ENCODE measurements at places on chromosomes 5 and 9. TPM values are rescaled to one million over a fixed set of nuclear protein-coding genes. Genes with fewer than 3 reads are reported as not detected.
A peak's percentile ranks its signal among the peaks of the same experiment; 100 is the strongest.

Gene PCDHA7
- 0.06 TPM for polyA plus RNA-seq

Gene CDKN2B-AS1
- 0.15 TPM for polyA plus RNA-seq

Gene TSPAN17
- 28.7 TPM for polyA plus RNA-seq

Gene NRG2
- 1.5 TPM for polyA plus RNA-seq

Gene SCAMP1
- polyA plus RNA-seq, result 32.4 TPM

Gene FOXD4L3
- 0.29 TPM for polyA plus RNA-seq

GRCh38 chr9:89417832-89418473 lies 80.0 kb downstream of the SEMA4D start:
- DNase-seq, result no peak

DNA sequence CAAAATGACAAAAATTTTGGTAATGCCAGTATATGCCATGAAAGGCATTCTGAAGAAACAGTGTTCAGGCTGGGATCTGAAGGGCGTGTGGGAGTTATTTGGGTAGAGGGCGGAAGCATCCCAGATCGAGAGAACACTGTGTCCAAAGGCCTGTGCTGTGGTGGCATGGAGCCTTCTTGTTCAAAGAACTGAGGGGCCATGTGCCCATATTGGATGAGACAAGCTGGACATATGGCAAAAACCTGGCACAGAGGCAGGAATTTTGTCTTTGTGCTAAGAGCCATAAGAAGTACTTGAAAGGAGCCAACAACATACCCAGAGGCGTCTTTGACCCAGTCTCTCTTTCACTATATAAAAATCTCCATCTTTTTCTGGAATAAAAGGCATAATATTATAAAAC lies 128.0 kb downstream of the SYK start:
- DNase-seq, result no peak

DNA sequence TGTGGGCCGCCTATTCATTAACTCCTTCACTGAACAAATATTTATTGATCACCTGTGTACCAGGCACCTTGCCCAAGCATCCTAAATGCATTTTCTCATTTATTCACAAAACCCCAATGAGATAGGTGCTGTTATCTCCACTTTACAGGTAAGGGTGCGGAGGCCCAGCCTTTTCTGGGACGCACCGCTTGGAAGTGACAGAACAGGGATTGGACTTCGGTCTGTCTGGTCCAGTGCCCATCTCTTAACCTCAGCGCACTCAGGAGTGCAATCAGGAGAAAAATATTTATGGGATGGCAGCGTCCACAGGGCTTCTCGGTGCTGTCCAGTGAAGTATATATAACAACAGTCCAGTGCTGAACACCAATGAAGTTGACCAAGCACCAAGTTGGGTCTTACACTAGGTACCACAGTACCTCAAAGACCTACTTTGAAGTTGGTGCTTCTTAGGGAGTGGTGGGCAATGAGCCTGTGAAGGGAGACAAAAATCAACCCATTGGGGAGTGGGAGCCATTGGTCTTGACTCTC lies 18.9 kb upstream of the GARNL3 start:
- no peak for DNase-seq

DNA sequence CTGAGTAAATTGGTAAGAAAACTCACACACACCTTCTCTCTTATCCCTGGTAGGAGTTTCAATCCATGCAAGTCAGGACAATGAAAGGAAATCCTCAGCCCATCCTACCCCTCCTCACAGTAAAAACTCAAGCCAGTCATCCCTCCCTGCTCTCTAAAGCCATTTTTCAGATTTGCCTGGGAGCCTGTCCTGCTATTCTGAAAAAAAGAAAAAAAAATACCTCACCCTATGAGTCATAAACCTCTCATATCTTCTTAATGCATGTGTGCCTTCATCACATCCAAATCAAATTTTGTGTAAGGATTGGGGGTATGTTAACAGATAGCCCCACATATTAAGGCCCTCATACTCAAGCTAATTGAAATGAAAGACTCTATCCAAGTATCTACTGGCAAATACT lies 14.1 kb downstream of the UGT3A2 start:
- no peak for DNase-seq

- DNase-seq, result no peak
Measured at GRCh38 chr5:61389609-61390008, 57.6 kb downstream of the ZSWIM6 start.

- DNase-seq, result no peak
Measured at GRCh38 chr5:123093601-123094236, 4.7 kb downstream of the PRDM6 start.

DNA sequence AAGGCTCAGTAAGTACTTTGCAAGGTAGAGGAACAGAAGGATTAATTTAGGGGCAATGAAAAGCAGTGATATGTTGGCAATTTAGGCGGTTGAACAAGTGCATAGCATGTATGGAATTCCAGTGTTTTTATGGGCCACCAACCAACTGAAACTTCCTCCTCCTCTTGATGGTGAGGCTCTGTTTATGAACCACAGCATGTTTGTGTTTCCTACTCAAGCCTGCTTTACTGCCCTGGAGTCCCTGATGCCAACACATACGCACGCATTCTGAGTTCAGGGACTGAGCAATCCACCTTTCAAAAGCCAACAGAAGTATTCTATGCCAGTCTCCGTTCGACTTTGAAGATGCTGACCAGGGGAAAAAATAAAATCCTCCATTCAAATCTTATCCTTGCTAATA lies 417.5 kb downstream of the EFNA5 start:
- no peak for DNase-seq

GRCh38 chr9:29213417-29214153 lies 1640.3 kb upstream of the C9orf72 start:
- no peak for DNase-seq

DNA sequence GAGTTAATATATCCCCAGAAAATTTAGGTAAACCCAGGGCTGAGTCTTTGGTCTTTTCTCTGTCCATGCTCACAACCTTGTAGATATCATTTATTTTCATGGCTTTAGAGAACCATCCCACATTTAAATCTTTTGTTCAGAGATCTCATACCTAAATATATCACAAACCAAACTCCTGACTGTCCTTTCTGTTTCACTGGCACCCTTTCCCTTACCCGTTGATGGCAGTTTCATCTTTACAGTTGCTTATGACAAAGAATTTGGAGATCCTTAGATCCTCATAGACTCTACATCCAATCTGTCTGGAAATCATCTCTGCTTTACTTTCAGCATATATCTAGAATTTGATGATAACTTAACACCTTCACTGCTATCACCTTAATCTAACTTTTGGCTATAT lies 19.2 kb downstream of the RNF180 start:
- no peak for DNase-seq

DNA sequence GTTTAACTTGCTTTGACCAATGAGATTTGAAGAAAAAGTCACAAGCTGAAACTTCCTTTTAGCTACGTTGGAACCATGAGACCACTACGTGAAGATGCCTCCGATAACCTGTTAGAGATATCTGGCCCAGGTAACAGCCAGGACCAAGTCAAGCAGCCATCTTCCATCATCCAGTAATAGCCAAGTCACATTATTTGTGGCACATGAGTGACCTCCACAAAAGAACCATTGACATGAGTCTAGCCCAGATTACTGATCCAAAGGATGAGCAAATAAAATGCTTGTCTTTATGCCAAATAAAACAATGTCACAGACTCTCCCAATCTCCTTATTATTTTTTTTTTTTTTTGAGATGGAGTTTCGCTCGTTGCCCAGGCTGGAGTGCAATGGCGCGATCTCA lies 1.6 kb downstream of the DEPDC1B start:
- DNase-seq, result no peak

- DNase-seq, result no peak
Measured at GRCh38 chr9:32579706-32580331, 6.9 kb upstream of the NDUFB6 start.

DNA sequence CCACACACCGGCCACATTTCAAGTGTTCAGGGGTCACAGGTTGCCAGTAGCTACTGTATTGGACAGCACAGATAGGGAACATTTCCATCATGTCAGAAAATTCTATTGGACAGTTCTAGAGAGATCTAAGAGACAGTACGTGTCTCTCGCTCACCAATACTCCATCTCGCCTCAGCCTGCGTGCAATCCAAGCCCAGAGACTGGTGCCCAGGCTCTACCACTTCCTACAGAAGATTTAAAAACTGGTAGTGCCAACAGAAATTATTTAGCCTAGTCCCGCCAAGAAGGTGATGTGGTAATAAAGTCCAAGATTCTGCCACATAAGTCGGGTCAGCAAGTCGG lies 390 bp upstream of the SNX2 start:
- DNase-seq, result no peak

DNA sequence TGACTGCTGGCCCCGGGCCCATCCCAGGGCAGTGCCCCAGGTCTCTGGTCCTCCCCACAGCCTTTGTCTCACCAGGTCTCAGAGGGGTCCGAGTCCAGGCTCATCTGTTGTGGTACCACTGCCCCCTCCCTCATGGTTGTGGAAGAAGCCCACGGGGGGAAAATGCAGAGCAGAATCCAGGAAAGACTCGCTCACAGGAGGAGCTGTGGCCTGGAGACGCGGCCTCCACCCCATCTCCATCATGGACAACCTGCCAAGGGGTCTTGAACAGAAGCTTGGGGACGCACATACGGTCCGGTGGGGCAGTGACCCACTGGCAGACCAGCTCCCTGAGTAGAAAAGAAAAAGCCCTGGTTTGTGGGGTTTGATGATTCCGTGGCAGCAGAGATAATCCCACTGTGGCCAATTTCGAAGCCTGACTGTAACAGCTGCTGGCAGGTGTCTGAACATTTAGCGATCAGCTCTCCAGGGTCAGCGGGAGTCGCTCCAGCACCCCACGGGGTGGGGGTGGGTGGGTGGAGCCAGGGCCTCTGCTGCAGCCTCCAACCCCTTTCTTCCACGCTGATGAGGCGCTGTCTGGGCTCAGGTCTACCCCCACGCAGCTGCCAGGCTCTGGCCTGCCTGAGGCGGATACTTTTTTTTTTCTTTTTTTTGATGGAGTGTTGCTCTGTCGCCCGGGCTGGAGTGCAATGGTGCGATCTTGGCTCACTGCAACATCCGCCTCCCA lies 1.9 kb upstream of the GRIN1 start:
- no peak for DNase-seq

DNA sequence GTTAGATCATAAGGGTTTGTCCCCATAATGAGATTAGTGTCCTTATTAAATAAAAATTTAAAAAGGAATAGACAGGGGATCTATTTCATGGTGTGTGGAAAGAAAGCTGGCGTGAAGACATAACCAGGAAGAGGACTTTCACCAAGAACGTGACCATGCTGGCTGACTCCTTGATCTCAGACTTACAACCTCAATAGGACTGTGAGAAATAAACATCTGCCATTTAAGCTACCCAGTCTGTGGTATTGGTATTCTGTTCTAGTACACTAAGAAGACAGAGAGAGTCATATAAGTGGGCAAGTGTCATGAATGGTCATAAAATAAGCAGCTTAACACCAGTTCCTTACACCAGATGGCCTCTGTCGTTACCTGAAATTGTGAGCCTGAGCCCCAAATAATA lies 259.4 kb upstream of the CCNG1 start:
- no peak for DNase-seq

GRCh38 chr5:77133061-77133758 lies 46.1 kb upstream of the ZBED3 start:
- peak; percentile 22 for DNase-seq

- DNase-seq, result no peak
Measured at GRCh38 chr9:32580631-32581300, 7.8 kb upstream of the NDUFB6 start.

GRCh38 chr9:92964607-92965060 lies 17.3 kb downstream of the FGD3 start:
- no peak for DNase-seq

- DNase-seq, result no peak
Measured at GRCh38 chr5:945691-946551, 53.2 kb downstream of the TRIP13 start.

DNA sequence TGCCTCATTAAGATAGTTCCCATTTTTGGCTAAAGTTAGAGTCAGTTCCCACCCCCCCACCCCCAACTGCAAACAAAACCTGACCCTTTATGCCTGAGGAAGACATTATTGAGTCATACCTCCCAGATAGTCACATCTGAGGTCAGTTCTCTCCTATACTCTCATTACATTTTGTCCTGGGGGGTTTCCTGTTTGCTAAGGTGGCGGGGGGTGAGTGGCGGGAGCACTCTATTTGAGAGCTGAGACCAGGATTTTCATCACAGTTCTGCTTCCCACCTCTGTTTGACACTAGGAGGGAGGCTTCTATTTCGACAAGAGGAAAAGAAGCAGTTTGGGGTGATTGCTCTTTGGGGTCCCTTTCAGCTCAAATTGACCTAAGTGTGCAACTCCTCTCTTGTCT lies 59.4 kb upstream of the ICE1 start:
- DNase-seq, result no peak

GRCh38 chr9:89988458-89988857 lies 383.6 kb downstream of the GADD45G start:
- no peak for DNase-seq

DNA sequence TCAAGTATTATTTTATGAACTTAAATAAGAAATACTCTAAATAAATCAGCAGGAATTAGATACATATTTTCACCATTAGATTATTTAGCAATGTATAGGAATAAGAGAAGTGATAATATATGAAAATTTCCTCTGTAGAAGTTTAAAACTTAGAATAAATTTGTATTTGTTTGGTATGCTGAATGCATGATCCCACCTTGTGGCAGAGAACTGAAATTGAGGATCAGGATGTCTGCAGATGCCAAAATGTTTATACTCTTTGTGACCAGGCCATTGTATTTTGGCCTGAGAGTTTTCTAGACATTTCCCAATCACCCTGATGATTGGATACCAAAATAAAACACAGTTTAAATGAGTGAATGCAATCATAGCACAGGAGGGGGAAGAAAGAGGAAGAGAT lies 6.3 kb downstream of the TYRP1 start:
- DNase-seq, result no peak

DNA sequence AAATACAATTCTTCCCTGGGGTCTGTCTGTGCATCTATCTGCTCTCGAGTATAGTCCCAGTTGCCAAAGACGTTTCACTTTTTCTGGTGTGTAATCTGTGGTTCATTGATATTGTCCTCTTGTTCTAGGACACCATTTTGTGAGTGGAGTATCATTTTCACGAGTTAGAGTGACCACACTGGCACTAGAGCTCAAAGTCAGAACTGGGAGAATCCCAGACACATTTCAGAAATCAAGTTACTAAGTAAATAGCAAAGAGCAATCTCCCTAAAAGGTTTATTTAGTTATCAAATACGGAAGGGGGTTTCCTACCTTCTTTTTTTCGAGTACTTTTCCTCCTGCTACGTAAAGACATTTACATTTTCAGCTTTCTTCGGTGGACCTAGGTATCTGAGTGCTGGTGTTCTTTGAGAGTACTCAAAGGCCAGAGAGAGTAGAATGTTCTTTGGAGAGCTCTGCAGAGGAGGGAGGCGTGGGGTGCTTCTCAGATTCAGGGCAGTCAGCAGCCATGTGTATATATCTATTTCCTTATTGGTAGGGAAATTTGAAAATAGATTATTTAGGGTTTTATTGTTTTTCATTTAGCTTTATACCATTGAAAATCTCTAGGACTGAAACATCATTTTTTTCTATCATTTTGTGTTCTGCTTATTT lies 8.9 kb upstream of the HSPA9 start:
- DNase-seq, result no peak

- DNase-seq, result peak; percentile 69
Measured at GRCh38 chr9:86772635-86772993, 174.7 kb downstream of the GAS1 start.

- no peak for DNase-seq
Measured at GRCh38 chr9:137233143-137233980, 2.7 kb downstream of the SLC34A3 start.

- no peak for DNase-seq
Measured at GRCh38 chr9:78288214-78288892, 8.6 kb upstream of the PSAT1 start.
